Kidney (tissue), 22 donors: ENCODE measurements at places on chromosomes 1 and 21. TPM values are rescaled to one million over a fixed set of nuclear protein-coding genes. Genes with fewer than 3 reads are reported as not detected.

AVPR1B gene
- total RNA-seq: 0.69 TPM

S100A3 gene
- 8.4 TPM for total RNA-seq

DNA sequence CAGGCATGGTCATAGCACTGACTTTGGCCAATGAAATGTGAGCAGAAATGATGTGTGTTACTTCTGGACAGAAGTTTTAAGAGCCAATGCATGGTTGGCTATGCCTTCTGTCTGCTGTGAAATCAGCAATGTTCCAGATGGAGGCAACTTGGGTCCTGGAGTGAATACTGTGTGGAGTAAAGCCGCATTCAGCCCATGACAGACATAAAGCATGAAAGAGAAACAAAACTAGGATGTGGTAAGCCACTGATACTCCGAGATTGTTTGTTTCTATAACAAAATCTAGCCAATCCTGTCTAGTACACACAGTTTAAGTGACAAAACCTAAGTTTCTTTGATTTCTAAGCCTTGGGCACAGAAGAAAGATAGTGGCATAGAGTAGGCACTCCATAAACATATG is 47.1 kb upstream of the ARHGAP29 start:
- H3K27me3 ChIP-seq: no peaks in the 10 kb centered on the region
- H3K4me3 ChIP-seq: no peak overlapping the region
- DNase-seq: no peak

DNA sequence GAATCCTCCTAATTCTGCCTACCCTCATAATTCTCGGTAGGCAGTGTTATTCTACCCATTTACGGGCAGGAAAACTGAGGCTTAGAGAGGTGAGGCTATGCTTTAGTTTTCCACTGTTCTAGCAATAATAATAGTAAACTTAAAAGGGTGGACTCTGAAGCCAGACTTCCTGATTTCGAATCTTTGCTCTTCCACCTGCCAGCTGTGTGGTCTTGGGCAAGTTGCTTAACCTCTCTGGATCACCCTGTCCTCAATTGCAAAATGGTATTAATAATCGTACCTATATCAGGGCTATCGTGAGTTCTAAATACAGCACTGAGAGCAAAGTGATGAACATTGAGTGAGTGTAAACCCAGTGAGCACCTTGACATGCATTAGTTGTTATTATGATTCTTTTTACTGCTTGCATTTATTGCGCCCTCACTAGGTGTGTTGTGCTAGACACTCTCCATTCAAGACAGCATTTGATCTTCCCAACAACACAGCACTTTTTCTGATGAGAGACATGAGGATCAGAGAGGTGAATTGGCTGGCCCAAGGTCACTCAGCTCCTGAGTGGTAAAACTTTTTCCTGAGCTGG is 102.3 kb upstream of the CSF3R start:
- no peak overlapping the region for H3K4me3 ChIP-seq
- DNase-seq: no peak

DNA sequence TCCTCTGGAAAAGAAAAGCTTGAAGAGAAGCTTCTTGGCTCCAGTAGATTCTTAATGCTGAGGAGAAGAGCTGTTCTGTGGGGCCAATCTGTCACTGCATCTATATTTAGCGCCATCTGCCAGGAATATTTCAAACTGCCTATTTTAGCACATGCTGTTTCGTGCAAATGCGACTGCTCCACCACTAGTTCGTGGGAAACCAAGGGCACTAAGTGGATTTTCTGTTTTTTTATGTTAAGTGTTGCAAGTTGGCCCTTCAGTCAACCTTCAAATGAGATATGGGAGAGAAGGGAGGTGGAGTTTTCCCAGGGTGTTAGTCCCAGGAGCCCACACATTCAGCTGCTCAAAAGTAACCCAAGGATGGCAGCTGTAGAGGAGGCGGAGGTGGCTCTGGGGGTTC is 91.9 kb downstream of the TSEN15 start:
- no peaks in the 10 kb centered on the region for H3K36me3 ChIP-seq
- H3K27me3 ChIP-seq: no peaks in the 10 kb centered on the region
- H3K4me3 ChIP-seq: no peak overlapping the region
- no peaks in the 10 kb centered on the region for H3K4me1 ChIP-seq

GRCh38 chr1:42328916-42329496 is 6.0 kb downstream of the FOXJ3 start:
- peaks cover 3% of the 10 kb centered on the region for H3K4me1 ChIP-seq
- no peak overlapping the region for H3K4me3 ChIP-seq
- no peaks in the 10 kb centered on the region for H3K36me3 ChIP-seq

GRCh38 chr1:218718977-218719376 is 373.8 kb downstream of the TGFB2 start:
- no peaks in the 10 kb centered on the region for H3K36me3 ChIP-seq
- no peak overlapping the region for H3K27ac ChIP-seq
- no peak overlapping the region for H3K4me3 ChIP-seq
- no peak for DNase-seq
- H3K27me3 ChIP-seq: no peaks in the 10 kb centered on the region

GRCh38 chr1:52032785-52033131 is 852 bp downstream of the KTI12 start:
- peaks cover 2% of the 10 kb centered on the region for H3K36me3 ChIP-seq
- peak overlapping the region; percentile 45 for H3K27ac ChIP-seq
- DNase-seq: peak; percentile 45
- H3K4me3 ChIP-seq: peak overlapping the region; percentile 93
- H3K4me1 ChIP-seq: peaks cover 10% of the 10 kb centered on the region
